CD4-positive, alpha-beta T cell treated with Interleukin-17A for 1 hour (primary cell): ENCODE measurements at places on chromosomes 6 and 20.

DNA sequence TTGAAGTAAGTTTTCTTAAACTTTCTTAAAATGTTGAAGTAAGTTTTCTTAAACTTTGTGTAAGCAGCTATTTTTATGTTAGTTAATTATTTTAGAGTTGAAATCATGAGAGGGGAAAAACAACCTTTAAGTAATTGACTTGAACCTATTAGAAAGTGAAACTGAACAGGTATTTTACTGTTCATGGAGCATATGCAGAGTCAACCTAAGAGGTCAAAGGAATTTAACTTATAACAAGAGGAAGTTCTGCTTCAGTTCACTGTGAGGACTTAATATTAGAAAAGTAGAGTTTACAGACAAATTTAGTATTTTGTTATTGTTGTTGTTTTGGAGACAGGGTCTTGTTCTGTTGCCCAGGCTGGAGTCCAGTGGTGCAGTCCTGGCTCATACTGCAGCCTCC is 38.0 kb downstream of the CDYL start:
- DNase-seq = no peak

DNA sequence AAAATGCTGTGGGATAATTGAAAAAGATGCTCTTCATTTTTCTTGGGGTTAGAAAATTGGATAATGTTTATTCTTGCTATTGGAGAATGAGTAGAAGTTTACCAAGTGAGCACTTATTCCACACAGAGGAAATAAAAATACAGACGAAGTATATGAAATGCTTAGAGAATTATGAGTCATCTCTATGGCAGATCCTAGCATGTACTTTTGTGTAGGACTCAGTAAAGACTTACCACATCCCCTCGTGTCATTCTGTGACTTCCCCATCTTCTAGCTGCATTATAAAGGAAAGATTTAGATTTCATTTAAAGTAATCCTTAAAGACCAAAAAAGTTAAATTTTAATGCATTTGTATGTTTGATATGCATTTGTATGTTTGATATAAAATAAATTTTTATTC is 685.6 kb downstream of the TBC1D32 start:
- no peak for DNase-seq

DNA sequence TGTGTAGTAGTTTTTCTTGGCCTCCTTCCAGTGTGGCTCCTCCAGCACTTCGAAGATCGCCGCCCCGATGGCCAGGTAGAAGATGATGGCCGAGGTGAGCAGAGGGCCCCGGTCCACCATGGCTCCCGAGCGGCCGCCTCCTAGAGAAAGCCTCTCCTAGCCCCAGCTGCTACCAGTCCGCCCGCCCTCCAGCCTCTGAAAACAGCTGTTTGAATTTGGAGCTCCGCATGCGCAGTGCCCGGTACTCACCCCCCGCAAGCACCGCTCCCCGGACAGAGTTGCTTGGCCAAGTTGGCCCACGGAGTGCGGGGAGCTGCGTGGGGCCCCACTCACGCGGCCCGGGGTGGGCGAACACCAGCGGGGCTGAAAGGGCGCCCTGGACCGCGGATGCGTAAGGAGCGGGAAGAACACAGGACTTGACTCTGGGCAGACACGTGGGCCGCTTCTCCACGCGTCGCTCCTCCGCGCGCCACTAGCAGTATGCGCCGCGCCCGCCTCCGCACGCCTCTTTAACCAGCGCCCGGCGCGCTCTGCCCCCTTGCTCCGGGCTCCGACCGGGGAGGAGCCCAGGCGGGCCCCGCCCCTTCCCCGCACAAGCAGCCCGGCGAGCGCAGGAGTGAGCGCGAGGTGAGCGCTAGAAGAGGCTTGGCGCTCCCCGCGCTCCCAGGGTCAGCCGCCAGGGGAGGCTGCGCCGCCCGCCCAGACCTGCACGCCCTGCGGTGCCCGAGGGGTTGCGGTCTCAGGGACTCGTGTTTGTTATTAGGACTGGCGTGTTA is at the start of gene KCNK5:
Gene KCNK5, minus strand, starts transcription at position 484 of the 776 bp plus-strand sequence. Its CDS starts 364 bp downstream, at position 120.
- peak; percentile 76 for DNase-seq

GRCh38 chr6:55276745-55277530 is 50.3 kb upstream of the GFRAL start:
- DNase-seq = no peak

DNA sequence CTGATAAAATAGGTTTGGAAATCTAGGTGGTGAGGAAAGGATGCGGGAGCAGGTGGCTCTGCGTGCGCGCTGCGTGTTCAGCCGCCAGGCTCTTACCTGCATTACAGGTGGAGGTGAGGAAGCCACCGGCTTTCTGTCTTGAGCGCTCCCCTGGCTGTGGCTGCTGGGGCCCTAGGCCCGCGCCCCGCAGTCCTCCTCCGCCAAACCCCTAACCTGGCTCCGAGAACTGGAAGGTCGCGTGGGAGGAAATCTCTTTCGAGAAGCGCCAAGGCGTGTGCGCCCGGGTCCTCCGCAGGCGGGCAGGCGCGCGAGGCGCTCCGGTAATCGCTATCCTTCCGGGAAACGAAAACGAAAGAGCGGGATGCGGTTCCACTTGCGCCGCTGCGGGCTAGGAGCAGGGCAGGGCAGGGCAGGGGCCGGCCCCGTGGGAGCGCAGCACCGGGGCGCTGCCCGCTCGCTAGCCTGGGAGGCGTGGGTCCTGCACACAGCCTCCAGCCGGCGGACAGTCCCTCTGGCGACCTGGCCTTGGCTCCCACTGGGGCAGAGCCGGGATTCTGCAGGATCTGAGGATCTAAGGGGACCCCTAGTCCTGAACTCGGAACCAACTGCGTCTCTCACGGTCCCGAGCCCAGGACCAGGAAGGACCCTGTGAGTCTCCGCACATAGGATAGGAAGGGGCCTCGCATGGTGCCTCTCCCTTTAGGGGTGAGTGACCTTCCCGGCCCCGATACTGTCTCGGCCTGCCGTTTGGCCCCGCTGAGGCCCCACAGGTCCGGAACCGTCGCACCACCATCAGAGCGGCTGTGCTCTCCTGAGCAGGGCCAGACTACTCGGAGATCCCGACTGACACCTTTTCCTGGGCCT is at the start of gene ETV7:
Gene ETV7, minus strand, starts transcription at position 230 of the 864 bp plus-strand sequence. Its CDS starts 128 bp downstream, at position 102.
- DNase-seq = peak; percentile 56

DNA sequence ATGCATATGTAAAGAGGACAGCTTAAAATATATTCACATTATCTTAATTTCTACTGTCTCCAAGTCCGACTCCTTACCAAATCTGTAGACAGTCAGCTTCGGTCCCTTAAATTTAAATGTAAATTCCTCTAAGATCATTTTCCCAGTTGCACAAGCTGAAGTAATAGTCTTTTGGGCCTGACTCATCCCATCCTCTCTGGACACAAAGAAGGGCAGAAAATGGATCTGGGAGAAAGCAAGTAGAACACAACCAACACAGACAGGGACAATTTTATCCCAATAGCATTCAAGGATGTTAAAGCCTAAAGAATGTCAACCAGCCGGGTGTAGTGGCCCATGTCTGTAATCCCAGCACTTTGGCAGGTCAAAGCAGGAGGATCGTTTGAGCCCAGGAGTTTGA is 228.3 kb downstream of the ARHGAP18 start:
- no peak for DNase-seq

GRCh38 chr6:36663504-36664446 is 14.7 kb upstream of the CDKN1A start:
- no peak for DNase-seq

DNA sequence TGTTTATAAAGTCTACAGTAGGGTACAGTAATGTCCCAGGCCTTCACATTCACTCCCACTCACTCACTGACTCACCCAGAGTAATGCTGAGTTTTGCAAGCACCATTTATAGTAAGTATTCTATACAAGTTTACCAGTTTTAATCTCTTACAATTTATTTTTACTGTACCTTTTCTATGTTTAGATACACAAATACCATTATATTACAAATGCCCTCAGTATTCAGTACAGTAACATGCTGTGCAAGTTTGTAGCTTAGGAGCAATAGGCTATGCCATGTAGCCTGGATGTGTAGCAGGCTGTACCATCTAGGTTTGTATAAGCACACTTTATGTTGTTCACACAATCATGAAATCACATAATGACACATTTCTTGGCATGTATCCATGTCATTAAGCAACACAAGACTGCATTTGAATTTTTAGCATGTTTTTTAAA is 673.6 kb downstream of the CD109 start:
- no peak for DNase-seq

- DNase-seq = no peak
These were observed 19.1 kb upstream of the PRDM1 start for GRCh38 chr6:106066989-106067388.

GRCh38 chr20:47232518-47232917 is 124.0 kb downstream of the ZMYND8 start:
- no peak for DNase-seq

DNA sequence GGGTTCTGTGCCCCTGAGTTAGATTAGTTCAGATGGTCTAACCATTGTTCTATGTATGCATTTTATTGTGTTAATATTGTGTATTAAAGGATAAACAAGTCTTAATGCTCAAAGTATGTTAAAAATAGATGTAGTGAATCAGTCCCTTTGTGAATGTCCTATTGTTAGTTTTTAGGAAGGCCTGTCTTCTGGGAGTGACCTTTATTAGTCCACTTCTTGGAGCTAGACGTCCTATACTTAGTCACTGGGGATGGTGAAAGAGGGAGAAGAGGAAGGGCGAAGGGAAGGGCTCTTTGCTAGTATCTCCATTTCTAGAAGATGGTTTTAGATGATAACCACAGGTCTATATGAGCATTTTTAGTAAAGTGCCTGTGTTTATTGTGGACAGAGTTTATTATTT is 12.3 kb upstream of the HMGN4 start:
- DNase-seq = no peak

DNA sequence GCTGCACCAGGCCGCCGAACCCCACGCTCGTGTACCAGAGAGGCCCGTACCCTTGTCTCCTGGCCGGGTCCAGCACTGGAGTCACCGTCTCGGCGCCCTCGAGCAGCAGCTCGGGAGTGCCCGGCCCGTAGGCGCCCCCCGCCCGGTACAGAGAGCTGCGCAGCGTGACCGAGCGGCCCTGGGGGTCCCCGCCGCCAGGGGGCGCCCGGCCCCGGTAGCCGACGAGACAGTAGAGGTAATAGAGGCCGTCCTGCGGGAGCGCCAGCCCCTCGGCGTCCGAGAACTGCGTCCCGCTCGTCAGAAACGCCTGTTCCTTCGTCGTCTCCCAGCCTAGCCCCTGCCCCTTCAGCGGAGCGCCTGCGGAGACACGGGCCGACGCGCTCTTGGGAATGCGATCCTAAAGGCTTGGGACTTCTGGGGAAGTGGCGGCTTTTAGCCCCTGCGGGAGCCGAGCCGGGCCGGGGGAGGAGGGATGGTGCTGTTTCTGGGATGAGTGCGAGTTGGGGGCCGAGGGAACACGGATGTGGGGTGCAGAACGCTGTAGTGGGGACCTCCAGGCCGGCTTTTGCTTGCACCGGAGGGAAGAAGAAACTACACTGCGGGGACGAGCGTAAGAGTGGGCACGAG is 1.3 kb downstream of the LTB start:
- peak; percentile 89 for DNase-seq

DNA sequence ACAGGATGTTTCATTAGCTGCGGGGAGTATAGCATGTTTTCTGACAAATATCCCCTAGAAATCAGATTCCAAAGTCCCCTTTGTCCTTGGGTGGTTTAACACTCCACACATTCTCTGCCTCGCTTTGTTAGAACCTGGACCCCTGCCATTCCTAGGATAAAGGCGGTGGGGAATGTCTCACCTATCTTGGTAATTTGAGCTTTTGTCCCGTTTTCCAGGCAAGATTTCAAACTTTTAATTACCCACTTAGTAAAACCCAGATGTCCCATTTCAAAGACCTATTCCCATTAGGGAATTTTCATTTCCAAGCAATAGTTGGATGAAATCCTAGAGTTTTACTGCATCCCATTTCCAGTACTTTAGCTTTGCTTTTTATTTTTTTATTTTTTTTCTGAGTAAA is 501.0 kb upstream of the MAP3K7 start:
- DNase-seq = no peak

- no peak for DNase-seq
These were observed 41.1 kb upstream of the CST5 start for GRCh38 chr20:23920408-23921325.

- DNase-seq = no peak
These were observed 235.6 kb downstream of the OGFRL1 start for GRCh38 chr6:71524201-71524600.

DNA sequence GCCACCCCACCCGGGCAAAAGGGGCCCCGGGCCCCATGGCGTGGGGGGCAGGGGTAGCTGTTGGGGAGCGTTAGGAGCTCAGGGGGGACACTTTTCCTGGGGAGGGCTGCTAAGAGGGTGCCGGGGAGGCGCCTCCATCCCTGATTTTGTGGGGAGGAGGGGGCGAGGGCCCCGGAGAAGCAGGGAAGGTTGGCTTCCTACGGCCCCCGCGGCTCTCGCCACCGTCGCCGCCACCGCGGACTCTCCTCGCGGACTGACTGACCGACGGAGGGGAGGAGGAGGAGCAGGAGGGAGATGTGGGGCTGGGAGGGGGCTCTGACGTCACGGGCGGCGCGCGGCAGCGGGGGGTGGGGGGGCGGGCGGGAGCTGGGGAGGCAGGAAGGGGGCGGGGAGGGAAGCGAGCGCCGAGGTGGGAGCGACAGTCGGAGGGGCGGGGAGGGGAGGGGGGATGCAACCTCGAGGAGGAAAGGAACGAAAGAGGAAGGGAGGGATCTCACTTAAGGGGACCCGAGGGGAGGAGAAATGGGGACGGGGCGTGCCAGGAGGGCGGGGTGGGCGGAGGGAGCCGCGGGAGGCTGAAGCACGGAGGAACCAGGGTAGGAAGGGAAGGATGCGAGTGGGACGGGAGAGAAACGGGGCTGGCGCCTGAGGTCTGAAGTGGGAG is 5.1 kb downstream of the GABBR1 start:
- peak; percentile 77 for DNase-seq

GRCh38 chr6:81806793-81807565 is 54.5 kb upstream of the TENT5A start:
- no peak for DNase-seq

- DNase-seq = peak; percentile 90
These were observed 78.7 kb upstream of the BTN3A2 start for GRCh38 chr6:26286168-26286877.

DNA sequence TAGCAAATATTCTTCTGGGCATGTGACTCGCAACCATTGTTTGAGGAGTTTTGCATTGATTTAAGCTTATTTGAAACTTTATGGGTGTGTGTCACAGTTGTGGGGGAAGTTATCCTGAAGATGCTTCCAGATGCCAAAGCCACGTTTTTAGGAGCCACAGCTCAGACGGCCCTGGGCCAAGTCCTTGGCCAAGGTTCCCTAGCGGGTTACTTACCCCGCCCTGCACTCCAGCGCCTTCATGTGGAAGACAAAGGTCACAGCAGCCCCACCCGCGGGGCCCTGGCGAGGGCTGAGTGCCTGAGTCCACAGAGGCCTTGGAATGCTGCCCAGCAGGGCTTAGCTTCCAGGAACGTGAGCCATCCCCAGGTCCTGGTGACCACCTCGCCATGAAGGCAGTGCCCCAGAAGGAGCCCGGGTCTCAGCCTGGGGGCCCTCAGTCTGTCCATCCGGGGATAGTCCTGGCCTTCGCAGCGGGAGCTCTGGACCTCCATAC is 308.3 kb downstream of the CDH4 start:
- no peak for DNase-seq
